Esophagus muscularis mucosa (tissue), 4 donors: ENCODE measurements at places on chromosomes 1 and 21. TPM values are rescaled to one million over a fixed set of nuclear protein-coding genes. Genes with fewer than 3 reads are reported as not detected.

DNA sequence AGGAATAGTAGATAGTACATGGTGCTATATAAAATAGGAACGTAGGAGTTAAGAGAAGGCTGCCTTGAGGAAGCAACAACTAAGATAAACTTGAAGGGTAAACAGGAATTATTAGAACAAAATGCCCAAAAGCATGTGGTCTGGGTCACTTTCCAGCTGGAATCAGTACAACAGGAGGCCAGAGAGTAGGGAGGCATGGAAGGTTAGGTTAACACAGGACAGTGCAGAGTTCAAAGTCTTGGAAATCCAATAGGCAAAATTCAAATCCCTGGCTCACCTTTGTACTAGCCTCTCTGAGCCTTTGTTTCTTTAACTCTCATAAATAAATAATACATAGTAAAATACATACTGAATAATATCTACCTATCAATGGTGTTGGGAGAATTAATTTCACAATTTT is 69.0 kb upstream of the NEK7 start:
- H3K27ac ChIP-seq: no peak overlapping the region
- no peaks in the 10 kb centered on the region for H3K27me3 ChIP-seq
- no peaks in the 10 kb centered on the region for H3K4me1 ChIP-seq
- no peak overlapping the region for H3K4me3 ChIP-seq
- H3K36me3 ChIP-seq: no peaks in the 10 kb centered on the region
- no peak for DNase-seq

Gene ST6GALNAC3
- 4.1 TPM for total RNA-seq

Gene TTC39A
- total RNA-seq: 2.5 TPM

- H3K27me3 ChIP-seq: no peaks in the 10 kb centered on the region
- peaks cover 72% of the 10 kb centered on the region for H3K4me1 ChIP-seq
- H3K4me3 ChIP-seq: no peak overlapping the region
Measured at GRCh38 chr21:44987301-44987885, 47.6 kb downstream of the SLX9 start.

Gene ZNF670
- total RNA-seq: 2.3 TPM

DNA sequence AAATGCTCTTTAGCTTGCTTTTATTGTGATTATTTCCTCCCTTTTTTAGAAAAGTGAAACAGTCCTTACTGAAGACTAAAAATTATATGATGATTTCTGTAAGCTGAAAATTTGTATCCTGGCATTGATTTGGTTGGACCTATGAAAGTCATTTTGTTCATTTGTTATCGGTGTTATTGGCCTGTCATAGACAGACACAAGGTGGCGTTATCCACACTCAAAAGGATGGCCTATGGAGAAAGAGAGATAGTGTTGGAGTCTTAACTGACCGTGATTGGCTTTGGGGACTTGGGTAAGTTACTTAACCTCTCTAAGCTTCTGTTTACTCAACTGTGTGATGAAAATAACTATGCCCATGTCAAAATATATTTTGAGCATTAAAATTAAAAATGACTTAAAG is 203.6 kb upstream of the CHODL start:
- H3K4me3 ChIP-seq: no peak overlapping the region
- no peaks in the 10 kb centered on the region for H3K36me3 ChIP-seq
- H3K4me1 ChIP-seq: no peaks in the 10 kb centered on the region
- H3K27ac ChIP-seq: no peak overlapping the region

Gene UBE2U
- not detected for total RNA-seq

- no peak for DNase-seq
- no peaks in the 10 kb centered on the region for H3K36me3 ChIP-seq
- no peak overlapping the region for H3K4me3 ChIP-seq
- H3K27me3 ChIP-seq: no peaks in the 10 kb centered on the region
- H3K4me1 ChIP-seq: no peaks in the 10 kb centered on the region
Measured at GRCh38 chr1:176364236-176364905, 98.6 kb upstream of the PAPPA2 start.

DNA sequence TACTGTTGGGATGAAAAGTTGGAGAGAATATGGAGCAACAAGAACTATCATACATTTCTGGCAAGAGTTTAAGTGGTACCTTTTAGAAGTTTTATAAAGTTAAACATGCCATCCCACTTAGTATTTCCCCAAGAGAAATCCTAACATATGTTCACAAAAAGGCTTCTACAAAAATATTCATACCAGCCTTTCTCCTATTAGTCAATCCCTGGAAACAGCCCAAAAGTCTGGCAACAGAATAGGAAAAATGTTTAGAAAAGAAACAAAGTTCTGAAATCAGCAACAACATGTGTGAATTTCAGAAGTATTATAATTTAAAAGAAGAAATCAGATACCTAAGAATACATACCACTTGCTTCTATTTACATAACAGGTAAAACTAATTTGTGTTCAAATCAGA is 271.0 kb downstream of the DSCAM start:
- H3K27ac ChIP-seq: no peak overlapping the region
- no peaks in the 10 kb centered on the region for H3K27me3 ChIP-seq
- H3K4me1 ChIP-seq: no peaks in the 10 kb centered on the region
- no peak overlapping the region for H3K4me3 ChIP-seq
- no peaks in the 10 kb centered on the region for H3K36me3 ChIP-seq

DNA sequence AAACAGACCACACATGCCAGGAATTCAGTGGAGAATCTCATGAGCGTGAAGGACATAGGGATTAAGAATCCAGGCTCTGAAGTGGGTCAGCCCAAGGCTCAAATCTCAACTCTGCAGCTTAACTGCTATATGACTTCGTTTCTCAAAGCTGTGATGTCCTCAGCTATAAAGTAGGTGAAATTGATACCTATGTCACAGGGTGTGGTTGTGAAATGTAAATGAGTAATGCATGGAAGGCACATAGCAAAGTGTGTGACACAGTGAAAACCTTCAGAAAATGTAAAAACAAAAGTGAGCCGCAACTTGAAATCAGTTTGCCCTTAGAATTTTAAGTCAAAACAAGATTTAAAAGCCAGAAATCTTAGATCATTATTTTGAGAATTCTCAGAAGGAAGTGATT is 145.7 kb upstream of the PRMT6 start:
- no peak for DNase-seq
- no peak overlapping the region for H3K27ac ChIP-seq
- no peak overlapping the region for H3K4me3 ChIP-seq
- H3K36me3 ChIP-seq: no peaks in the 10 kb centered on the region

Gene CFHR1
- not detected for total RNA-seq

DNA sequence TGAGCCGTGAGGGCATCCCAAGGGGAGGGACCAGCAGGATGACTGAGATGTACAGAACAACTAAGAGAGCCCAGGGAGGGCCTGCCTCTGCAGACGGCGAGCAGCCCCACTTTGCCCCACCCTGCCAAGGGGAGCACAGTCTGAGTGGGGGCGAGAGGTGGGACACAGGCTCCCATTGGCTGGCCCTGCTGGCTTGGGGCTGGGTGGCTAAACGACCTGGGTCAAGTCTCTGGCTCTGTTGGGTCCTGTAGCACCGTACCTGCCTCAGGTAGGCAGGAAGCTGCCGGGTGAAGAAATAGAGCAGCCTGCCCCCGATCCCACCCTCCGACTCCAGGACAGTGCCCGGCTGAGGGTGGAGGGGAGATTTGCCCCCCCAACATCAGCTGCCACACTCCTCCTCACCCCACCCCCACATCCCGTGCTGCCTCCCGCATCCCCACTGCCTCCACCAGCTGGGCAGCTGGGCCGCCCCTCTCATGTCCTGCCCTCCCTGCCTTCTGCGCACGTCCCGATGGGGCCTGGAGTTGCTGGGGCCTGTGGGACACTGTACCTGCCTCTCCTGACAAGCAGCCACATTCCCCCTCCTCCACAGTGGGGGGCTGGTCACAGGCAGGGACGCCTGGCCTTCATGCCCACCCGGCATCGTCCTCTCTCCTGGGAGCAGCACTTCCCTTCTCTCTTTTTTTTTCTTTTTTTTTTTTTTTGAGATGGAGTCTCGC is 12.6 kb upstream of the PLEKHG5 start:
- no peak overlapping the region for H3K4me3 ChIP-seq
- no peaks in the 10 kb centered on the region for H3K36me3 ChIP-seq
- DNase-seq: no peak
- peaks cover 15% of the 10 kb centered on the region for H3K4me1 ChIP-seq
- no peak overlapping the region for H3K27ac ChIP-seq
- no peaks in the 10 kb centered on the region for H3K27me3 ChIP-seq

DNA sequence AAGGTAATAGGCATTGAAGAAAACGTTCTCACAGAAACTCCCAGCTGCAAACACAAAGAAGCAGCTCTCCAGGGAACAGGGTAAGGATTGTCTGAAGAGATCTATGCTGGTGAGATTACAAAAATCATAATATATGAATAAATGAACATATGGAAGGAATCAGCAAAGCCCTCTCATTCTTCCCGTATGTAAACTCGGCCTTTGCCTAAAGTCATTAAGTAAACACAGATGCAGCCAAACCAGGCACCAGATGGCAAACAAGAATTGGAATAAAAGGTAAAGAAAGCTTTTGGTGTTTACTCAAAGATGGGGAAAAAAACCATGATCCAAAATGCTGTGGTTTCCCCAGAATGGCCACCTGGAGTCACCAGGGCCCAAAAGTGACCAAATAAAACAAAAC is 76.6 kb upstream of the HOOK1 start:
- H3K36me3 ChIP-seq: no peaks in the 10 kb centered on the region
- peaks cover 15% of the 10 kb centered on the region for H3K4me1 ChIP-seq
- H3K27ac ChIP-seq: no peak overlapping the region
- no peak overlapping the region for H3K4me3 ChIP-seq
- no peaks in the 10 kb centered on the region for H3K27me3 ChIP-seq

DNA sequence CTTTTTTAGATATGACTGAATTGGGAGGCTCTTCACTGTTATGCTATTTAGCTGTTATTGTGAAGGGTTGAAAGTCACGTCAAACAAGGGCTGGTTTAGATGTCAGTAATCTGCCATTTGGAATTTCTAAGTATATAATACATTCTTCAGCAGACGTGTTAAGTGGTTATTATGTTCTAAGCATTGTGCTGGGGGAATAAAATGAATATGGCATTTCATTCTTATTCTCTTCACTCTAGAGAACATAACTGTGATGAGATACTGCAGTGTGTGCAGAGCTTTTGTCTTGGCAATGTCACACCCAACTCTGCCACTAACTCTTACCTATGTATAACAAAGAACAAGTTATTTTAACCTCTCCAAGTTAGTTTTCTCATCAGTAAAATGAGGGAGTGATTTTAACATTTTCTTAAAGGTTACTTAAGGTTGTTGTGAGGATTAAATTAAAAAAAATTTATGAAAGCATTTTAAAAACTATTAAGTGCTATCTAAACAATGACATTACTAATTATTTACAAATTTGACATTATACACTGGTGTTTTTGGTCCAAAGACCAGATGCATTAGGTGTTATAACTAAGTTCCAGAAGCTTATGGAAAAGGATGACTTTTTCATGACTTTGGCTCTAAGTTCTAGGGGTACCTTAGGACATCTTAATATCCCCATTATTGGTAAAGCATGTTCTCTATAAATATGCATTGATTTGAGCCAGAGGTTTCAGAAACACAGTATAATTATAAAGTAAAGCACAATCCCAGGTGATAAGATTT is 58.3 kb downstream of the SLC30A7 start:
- H3K27ac ChIP-seq: no peak overlapping the region
- H3K4me1 ChIP-seq: peaks cover 40% of the 10 kb centered on the region
- H3K27me3 ChIP-seq: no peaks in the 10 kb centered on the region
- no peaks in the 10 kb centered on the region for H3K36me3 ChIP-seq
- no peak for DNase-seq

GRCh38 chr1:15692121-15692682 is 8.1 kb downstream of the PLEKHM2 start:
- H3K4me3 ChIP-seq: no peak overlapping the region
- H3K27ac ChIP-seq: no peak overlapping the region
- H3K4me1 ChIP-seq: peaks cover 34% of the 10 kb centered on the region
- no peak for DNase-seq

Gene KCNA3
- total RNA-seq: 1.1 TPM

Gene PARS2
- total RNA-seq: 5.0 TPM

- no peaks in the 10 kb centered on the region for H3K27me3 ChIP-seq
- no peak overlapping the region for H3K4me3 ChIP-seq
Measured at GRCh38 chr1:119371815-119372214, 3.2 kb downstream of the HAO2 start.
